Activated naive CD4-positive, alpha-beta T cell treated with anti-CD3 and anti-CD28 coated beads, Interleukin-2, amount 50 U/mL, for 72 hours (primary cell): ENCODE measurements at places on chromosomes 1 and 21. TPM values are rescaled to one million over a fixed set of nuclear protein-coding genes. Genes with fewer than 3 reads are reported as not detected.

Gene KRTAP11-1
- not detected for total RNA-seq

DNA sequence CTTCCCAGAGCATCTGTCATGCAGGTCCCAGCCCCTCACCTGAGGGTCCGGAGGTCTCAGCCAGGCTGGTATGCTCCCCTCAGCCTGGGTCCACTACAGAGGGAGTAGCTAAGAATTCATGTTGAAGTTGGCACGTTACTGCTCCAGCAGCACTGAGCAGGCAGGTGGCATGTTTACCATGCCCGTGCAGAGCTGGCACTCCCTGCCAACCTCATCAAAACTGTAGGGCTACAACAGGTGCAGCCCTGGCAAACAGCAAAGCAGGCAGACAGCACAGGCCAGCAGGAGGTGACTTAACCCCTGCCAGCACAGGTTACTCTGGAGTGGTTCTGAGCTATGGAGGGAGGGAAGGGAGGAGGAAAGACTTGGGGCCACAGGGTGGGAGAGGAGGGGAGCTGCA lies 46.4 kb downstream of the NUAK2 start:
- DNase-seq = no peak

GRCh38 chr1:185040408-185040735 lies 5.0 kb upstream of the RNF2 start:
- no peak for DNase-seq

- DNase-seq = no peak
Measured at GRCh38 chr1:12426030-12426429, 192.0 kb downstream of the DHRS3 start.

- DNase-seq = no peak
Measured at GRCh38 chr21:46424621-46425020, 34.1 kb upstream of the DIP2A start.

Gene ERG
- total RNA-seq = not detected
